ENCODE measurements at places on chromosomes 1 and 21.

DNA sequence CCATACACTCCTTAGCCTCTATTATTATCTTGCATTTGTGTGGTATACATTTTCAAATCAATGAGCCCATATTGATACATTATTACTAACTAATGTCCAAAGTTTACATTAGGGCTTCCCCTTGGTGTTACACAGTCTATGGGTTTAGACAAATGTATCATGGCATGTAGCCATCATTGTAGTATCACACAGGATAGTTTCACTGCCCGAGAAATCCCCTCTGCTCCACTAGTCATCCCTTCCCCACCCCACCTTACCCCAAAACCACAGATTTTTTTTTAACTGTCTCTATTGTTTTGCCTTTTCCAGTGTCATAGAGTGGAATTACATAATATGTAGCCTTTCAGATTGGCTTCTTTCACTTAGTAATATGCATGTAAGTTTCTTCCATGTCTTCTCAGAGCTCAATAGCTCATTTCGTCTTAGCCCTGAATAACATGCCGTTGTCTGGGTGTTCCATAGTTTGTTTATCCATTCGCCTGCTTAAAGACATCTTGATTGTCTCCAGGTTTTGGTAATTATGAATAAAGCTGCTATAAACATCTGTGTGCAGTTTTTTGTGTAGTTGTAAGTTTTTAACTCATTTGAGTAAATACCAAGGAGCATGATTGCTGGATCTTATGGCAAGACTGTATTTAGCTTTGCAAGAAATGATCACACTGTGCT, 86.4 kb upstream of the LYST start:
- no peak for DNase-seq

DNA sequence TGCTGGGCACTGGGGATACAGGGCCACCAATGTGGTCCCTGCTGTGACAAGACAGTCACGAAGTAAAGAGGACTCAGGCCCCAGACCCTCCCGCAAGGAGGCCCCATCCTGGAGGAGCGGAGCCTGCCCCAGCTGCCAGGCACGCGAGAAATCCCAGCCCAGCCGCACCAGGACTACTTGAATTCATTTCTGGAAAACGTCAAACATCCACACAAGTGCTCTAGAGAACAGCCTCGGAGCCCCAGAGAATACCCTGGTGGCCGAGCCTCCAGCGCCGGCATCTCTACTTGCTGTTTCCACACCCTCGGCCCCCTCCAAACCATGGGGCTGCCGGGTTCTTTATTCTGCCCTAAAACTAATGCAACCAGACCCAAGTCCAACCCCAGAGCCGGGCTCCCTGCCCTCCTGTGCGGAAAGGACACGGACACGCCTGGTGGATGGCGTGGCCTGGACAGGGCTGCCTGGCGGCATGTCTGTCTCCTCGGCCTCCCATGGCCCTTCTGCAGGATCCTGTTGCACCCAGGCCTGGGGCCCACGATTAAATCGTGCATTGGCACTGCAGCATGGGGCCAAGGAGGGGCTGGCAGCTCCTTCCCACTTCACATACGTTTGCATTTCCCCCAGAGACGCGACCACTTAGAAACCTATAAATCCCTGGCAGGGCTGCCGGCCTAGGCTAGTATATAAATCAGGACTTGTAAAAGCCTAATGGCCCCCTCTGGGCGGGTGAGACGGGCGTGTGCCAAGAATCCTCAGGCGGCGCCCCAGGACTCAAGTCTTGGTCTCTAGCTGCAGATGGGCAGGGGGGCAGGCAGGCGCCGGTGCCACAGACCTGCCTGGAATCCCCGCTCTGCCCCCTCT, 41.2 kb downstream of the DMRTB1 start:
- no peak for DNase-seq

- DNase-seq, result no peak
Observed at GRCh38 chr1:151593730-151594129, 18.1 kb upstream of the SNX27 start.

DNA sequence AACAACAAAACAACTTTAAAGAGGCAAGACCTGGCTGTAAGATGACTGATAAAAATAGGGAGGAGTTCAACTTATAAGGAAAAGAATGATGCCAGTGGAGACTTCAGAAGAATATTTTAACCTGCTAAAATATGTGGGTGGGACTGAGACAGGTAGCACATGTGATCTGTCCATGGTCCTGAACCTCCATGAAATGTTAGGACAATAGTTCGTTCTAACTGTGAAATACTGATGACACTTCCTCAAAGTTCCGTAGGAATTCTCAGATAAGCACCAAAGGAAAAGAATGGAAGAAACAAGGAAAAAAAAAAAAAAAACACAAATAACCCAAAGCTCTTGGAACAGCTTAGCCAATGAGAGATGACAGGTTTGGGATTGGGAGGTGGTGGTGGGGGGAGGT, 44.7 kb downstream of the CDC42BPA start:
- peak; percentile 43 for DNase-seq

DNA sequence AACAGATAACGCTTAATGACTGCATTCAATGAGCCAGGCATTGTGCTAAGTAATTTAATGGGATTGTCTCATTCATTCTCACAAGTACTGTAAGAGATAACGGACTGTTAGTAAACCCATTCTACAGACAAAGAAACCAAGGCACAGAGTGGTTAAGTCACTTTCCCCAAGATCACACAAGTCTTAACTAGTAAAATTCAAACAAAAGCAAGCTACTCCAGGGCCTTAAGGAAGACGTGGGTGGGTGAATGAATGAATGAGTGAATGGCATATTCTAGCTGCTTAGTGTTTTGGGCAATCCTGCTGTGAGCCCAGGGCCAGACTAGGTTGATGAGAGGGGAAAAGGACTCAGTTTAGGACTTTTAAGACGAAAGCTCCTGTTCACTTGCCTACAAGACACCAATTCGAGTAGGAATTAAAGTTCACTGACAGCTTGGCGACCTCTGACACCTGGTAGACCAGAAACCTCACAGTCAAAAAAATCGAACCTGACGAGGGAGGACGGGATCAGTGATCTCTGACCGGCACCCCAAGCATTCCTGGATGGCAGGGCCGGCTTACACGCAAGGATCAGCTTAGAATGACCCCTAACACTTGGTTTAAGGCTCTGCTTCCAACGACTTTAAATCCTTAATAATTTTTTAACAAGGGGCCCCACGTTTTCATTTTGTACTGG, 557 bp downstream of the EMC1 start:
- no peak for DNase-seq

GRCh38 chr1:218521414-218522169, 176.5 kb downstream of the TGFB2 start:
- peak; percentile 15 for DNase-seq

GRCh38 chr1:160624464-160624863, 22.4 kb downstream of the SLAMF1 start:
- DNase-seq, result no peak

GRCh38 chr1:213231795-213232231, 180.8 kb downstream of the RPS6KC1 start:
- DNase-seq, result no peak

DNA sequence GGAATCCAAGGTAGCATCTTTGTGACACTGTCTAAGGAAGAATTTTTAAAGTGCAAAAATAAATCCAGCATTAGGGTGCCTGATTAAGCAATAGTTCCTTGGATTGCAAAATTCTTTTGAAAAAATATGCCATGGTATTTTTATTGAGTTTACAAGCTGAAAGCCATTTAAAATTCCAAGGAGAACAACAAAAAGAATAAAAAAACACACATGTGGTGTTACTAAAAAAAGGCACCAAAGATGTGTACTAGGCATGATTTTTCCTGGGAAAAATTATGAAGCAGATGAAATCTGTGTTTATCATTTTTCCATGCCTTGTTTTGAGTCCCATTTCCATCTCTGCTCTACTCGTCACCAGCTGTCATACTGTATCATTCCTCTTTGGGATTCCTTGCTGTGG, 157.0 kb upstream of the ZNHIT6 start:
- DNase-seq, result no peak

- no peak for DNase-seq
Observed at GRCh38 chr21:26710155-26710554, 135.1 kb downstream of the ADAMTS1 start.

DNA sequence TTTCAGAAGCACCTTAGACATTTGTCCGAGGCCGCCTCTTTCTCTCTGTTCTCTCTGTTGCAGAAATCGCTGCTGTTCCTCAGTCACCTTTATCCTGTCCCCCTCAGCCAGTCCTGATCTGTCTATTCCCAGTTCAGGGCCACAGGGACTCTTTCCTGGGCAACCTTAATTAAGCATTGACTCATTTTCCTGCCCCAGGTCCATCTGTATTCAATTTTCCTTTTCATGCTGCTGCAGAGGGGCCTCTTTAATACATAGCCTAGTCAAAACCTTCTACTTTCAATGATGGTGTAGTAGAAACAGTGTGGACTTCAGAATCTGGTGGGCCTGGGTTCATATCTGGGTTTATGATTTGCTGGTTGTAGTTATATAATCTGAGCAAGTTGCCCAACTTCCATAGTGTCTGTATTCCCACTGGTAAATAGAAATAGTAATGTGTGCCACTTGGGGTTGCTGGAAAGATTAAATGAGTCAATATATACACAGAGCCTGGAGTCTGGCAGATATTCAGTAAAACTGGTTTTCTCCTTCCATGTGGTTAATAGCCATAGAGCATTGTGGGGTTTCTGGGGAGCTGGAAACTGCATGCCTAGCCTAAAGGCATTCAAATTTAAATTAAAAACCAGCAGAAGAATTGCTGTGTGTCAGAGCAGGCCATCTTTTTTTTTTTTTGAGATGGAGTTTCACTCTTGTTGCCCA, 4.5 kb downstream of the TRAF5 start:
- DNase-seq, result no peak

DNA sequence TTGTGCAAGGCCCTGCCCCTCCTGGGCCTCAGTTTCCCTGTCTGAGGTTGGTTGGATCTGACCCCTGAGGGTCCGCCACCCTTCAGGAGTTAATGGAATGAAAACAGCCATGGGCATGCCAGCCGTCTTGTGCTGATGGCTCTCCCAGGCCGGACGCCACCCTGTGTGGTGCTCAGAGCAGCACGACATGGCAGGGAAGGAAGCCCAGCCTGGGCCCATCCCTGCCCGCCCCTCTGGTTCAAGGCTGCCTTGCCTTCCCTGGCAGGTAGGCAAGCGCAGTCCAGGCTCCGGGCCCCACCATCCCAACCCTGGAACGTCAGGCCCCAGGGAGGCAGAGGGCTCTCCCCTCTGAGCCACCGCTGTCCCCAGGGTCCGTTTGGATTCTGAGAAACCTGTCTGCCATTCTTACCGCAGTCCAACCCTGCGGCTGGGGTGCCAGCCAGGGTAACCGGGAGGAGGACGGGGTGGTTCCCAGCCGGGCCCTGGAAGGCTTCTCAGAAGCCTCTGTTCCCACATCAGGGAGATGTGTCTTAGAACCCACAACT, 108.5 kb upstream of the IFFO2 start:
- no peak for DNase-seq

GRCh38 chr1:195075973-195076372, 1532.3 kb downstream of the KCNT2 start:
- no peak for DNase-seq

GRCh38 chr1:13901039-13901438, 201.1 kb downstream of the PRDM2 start:
- no peak for DNase-seq

DNA sequence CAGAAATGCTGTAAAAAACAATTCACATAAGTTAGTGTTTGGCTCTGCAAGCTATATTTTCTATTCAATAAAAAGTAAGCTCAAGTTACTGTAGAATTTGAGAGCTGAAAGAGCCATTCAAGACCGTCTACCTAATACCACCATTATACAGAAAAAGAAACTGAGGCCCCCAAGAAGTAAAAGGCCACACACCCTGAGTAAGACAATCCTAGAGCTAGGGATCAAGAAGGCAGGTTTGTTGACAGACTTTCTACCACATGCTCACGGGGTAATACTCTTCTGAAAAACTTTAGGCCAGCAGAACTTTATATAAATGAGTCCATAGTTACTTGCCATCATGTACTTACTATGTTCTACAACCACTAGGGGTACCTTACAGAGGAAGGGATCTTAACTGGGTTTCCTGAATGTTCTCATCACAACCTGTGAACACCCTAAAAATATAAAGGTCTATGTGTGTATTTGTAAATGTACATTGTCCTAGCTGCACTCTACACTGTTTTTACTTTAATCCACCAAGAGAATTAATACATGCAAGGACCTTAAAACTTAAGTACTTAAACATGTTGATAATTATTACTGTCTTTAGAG, 2.7 kb downstream of the PSMG1 start:
- DNase-seq, result no peak

- no peak for DNase-seq
Observed at GRCh38 chr1:174116042-174116441, 43.3 kb upstream of the RABGAP1L start.

GRCh38 chr1:228212415-228212965, 4.6 kb downstream of the OBSCN start:
- no peak for DNase-seq

DNA sequence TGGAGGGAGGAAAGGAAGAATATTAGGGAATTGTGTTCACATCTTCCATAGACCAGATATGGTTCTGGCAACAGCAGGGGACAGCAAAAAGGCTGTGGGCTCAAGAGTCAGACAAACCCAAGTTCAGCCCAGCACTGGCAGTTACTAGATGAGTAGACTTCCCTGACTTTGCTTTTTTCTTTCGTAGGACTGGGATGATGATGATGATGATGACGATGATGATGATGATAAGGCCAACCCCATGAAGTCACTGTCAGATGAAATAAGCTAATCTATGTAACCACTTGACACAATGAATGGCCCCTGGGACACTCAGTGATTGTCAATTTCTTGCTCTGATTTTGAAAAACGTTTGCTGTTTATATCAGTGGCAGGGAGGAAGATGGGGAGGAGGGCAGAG, 109.6 kb downstream of the TNR start:
- DNase-seq, result no peak

DNA sequence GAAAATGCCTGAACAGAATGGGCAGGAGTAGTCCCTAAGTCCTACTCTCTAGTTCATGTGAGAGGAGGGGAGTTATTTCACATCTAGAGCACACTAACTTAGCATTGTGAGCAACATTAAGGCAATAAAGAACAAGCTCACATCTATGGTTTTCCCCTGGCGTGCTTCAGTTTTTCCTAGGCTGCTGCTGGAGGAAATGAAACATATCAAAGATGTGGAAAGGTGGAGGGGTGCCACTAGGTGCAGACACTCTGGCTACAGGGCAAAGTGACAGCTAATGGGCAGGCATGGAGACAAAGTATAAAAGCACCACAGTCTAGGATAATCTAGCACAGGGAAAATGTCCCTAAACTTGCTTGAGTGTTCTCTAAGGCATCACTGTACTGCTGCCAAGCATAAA, 82.2 kb downstream of the TPR start:
- DNase-seq, result no peak

DNA sequence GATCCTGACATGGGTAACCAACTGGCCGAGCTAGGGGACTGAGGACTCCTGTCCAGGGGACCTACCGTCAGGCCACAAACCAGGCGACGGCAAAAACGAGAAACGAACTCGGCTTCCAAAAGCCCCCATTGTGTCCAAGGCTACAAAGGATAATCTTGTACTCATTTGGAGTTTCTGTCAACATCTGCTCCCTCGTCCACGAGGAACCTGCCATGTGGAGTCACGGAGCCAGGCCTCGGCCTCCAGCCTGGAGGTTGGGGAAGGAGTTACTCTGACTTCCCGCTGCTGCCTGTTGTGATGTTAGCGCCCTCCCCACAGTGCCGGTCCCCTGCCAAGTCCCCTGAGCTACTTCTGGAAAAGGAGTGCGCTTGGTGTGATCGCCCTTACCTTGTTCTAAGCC, 7.3 kb downstream of the KRTAP10-1 start:
- DNase-seq, result no peak

GRCh38 chr1:212981571-212982328, 31.4 kb downstream of the VASH2 start:
- DNase-seq, result no peak

- DNase-seq, result no peak
Observed at GRCh38 chr21:27139526-27139925, 172.6 kb upstream of the ADAMTS5 start.

GRCh38 chr1:236091933-236092318, 27.0 kb upstream of the NID1 start:
- DNase-seq, result no peak
